Fibroblast of skin of right biceps (primary cell): ENCODE measurements at places on chromosomes 3 and 15.
A peak's percentile ranks its signal among the peaks of the same experiment; 100 is the strongest.

GRCh38 chr3:30439451-30440053 is 166.8 kb upstream of the TGFBR2 start:
- DNase-seq, result no peak

DNA sequence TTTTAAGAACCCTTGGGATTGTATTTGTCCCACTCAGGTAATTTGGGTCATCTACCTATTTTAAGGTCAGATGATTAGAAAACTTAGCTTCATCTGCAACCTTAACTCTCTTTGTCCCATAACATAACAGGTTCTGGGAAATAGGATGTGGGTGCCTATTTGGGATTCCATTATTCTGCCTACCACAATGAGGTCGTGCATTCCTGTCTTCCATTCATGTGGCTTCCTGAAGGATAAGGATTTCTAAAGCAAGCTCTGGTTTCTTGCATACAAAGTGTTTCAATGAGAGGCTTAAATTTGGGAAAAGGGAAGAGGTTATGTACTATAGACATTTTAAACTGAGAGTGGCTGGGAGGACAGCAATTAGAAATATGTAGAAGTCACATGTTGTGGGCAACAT is 190.3 kb downstream of the MCTP2 start:
- peak; percentile 20 for DNase-seq

- peak; percentile 36 for DNase-seq
Measured at GRCh38 chr3:15439476-15439875, 12.1 kb downstream of the EAF1 start.

DNA sequence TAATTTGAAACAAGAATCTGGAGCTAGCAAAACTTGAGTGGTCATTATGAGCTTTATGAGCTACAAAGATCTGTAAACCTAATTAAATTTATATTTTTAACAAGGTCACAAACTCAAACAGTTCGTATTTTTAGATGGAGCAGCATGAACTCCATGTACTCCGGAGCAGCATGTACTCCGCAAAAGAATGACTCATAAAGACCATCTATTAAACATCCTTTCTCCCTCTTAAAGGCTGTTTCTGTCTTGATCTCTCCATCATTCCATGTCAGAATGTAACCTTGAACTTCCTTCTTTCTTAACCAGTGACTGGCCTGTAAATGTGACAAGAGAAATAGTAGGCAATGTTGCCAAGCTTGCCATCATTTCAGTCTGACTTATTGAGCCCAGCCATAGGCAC is 696.9 kb downstream of the ZNF385D start:
- DNase-seq, result no peak

- DNase-seq, result no peak
Measured at GRCh38 chr3:168416446-168416845, 320.7 kb upstream of the GOLIM4 start.

GRCh38 chr3:190614226-190615059 is 100.6 kb downstream of the IL1RAP start:
- no peak for DNase-seq

DNA sequence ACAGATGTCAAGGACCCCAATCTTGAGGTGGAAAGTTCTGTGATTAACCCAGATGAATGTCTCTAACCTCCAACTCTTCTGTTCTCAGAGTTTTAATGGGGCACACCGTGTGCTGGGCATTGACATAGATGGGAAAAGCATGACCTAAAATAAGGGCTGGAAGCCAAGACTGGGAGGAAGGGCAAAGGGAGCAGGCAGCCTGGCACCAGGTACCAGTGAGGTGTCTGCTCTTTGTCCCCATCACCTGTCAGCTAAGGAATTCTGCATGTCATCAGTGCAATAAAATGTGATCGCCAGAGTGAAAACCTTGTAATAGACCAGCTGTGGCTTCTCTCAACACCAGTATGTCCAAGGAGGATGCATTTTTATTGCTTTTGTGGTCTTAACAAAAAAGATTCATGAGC is 143.5 kb upstream of the TPM1 start:
- no peak for DNase-seq

DNA sequence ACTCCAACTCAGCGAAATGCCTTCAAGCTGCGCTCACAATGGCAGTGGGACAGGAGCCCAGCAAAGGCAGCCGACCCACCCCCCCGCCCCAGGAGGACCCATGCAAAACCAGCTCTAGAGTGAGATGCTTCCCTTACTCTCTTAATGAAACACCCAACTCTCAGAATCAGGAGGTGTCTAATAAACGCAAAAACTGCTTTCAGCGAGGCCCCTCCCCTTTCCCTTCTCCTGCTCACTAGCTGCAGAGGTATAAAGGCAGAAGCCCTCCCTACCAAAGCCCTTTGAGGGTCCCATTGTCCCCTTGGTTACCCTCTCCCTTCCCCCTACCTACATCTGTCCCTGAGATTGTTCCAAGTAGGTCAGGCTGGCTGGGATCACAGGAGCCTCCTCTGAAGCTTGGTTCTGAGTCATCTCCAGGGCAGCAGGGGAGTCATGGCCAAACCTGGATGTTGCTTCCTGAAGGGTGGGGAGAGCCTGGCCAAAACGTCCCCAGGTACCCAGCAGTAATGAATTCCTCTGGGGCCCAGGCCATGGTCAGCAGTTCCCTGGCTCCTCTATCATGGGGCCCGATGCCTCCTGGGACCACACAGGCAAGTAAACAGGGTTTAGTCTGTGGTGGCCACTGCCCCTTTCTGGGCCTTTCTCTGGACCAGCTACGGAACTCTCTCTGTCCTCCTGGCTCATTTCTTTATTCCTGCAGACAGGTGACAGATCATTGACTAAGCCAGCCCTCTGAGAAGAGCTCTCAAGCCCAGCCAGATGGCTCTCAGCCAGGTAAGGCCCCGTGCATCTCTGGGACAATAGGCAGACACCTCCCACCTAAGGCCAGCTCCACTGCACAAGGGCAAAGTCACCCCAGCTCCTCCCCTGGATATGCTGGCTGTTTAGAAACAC is 8.6 kb downstream of the KLHL25 start:
- DNase-seq, result peak; percentile 63

DNA sequence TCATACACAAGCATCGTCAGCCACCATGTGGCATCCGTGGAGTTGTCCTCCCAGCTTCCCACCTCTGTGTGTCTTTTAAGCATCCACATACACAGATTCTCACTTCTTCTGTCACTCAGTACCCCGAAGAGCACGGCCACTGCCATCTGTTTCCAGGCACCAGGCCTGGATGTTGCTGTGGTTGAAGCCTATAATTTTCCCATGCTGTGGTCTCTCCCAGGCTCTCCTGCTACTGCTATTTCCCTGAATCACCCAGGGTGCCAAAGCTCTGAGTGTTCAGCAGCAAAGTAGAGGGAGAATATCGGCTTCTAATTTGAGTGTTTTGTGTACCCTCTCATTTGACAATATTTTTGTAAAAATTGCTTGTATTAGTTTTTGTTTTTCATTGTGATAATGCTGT is 265.7 kb downstream of the DIPK2A start:
- DNase-seq, result no peak

DNA sequence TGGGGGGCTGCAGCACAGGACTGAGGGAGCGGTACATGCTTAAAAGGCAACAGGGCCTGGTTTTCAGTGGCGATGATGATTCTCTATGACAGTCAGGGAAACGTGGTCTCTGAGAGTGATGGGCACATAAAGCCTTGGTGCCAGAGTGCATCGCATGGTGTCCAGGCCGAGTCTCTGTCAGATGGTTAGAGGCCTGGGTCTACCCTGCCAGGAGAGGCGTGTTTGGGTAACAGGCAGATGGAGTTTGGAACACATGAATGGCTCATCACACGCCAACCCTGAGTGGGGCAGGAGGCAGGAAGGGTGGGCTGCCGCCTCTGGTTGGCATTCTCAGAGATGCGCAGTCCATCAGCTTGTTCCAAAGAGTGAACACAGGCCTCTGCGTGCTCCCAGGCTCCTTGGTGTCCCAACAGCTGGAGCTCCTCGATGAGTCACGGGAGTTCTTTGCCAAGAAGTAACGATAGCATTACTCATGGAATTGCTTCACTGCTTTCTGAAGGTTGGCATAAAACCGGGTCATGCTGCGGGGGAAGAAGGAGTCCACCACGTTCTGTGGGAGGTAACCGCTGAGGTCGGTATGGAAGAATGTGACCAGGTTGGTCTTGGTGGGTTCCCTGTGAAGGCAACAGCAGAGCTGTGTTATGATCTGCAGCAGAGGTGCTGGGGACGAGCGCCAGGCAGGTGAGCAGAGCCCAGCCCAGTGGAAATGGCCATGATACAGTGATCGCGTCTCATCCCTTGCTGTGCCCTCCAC is 11.0 kb downstream of the STARD5 start:
- peak; percentile 97 for DNase-seq

- DNase-seq, result no peak
Measured at GRCh38 chr3:51384055-51384725, 901 bp upstream of the MANF start.

- peak; percentile 46 for DNase-seq
Measured at GRCh38 chr15:41691471-41691870, 31.3 kb downstream of the MGA start.

GRCh38 chr15:88792342-88793282 is 10.6 kb upstream of the ACAN start:
- no peak for DNase-seq

DNA sequence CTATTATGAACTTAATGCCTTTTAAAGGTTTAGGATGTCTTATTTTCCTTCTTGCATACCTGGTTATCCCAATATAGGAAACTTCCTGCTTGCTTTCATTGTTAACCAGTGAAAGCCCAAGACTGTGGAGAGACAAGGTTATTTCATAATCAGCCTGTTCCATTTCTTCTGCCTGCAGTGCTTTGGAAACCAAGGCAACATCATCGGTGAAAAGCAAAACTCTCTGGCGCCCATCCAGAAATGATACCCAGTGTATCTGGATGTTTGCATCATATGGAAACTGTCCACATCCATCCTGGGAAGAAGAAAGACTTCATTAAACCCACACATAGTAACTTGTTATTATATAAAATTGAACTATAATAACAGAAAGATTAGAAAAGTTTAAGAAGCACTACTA is 170.1 kb downstream of the VPS13C start:
- DNase-seq, result no peak

DNA sequence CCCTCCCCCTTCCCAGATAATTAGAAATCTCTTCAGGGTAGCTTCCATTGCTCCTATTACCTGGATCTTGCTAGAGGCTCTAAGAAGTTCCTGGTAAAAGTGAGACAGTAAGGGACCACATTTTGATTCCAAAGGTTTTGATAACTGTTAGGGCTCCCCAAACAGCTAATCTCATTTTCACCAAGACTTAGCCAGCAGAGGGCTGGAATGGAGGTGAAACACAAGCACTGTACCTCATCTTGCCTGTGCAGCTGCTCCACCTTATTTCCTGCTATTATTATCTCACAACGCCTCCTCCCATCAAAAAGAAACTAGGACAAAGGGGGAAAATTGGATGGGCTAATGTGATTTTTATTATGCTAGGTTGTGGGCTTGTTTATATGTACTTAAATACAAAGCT is 7.3 kb downstream of the SETD5 start:
- no peak for DNase-seq

- DNase-seq, result peak; percentile 74
Measured at GRCh38 chr15:74655424-74655823, 39.8 kb downstream of the CLK3 start.

DNA sequence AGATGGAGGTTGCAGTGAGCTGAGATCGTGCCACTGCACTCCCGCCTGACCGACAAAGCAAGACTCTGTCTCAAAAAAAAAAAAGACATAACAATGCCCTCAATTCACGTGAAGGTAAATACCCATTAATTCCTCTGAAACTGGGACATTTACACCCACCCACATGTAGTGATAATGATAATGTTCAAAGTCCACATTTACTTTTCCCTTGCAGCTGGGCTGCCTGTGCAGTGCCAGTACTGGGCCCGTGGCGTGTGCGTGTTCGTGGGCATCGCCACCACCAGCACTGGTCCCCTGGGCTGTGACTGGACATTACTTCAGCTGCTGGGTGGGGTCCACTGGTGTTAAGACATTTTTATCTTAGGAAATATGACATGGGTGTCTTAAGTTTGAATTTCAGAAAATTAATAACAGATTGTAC is 123.6 kb downstream of the SLC25A26 start:
- no peak for DNase-seq

- no peak for DNase-seq
Measured at GRCh38 chr3:135349254-135349948, 554.3 kb downstream of the EPHB1 start.

DNA sequence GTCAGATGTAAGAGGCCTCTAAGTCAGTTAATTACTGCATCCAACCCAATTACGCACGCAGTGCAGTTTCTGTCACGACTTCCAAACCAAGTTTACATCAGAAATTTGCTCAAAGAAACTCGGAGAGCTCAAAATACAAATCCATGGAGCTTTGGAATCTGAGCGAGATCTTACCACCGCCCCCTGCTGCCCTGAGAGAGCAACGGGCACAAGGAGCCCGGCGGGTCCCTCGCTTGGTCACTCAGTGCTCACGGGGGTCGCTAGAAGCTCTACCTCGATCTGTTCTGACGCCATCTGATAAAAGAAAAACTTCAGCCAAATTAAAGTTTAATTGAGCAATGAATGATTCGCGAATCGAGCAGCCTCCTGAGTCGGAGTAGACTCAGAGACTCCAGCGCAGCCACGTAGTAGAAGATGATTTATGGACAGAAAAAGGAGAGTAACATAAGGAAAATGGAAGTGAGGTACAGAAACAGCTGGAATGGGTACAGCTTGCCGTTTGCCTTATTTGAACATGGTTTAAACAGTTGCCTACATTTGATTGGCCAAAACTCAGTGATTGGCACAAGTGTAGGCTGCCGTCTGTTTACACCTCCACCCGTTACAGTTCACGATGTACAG is 232.7 kb upstream of the ATP10A start:
- DNase-seq, result peak; percentile 27

- DNase-seq, result no peak
Measured at GRCh38 chr3:8446845-8447244, 54.8 kb upstream of the LMCD1 start.

DNA sequence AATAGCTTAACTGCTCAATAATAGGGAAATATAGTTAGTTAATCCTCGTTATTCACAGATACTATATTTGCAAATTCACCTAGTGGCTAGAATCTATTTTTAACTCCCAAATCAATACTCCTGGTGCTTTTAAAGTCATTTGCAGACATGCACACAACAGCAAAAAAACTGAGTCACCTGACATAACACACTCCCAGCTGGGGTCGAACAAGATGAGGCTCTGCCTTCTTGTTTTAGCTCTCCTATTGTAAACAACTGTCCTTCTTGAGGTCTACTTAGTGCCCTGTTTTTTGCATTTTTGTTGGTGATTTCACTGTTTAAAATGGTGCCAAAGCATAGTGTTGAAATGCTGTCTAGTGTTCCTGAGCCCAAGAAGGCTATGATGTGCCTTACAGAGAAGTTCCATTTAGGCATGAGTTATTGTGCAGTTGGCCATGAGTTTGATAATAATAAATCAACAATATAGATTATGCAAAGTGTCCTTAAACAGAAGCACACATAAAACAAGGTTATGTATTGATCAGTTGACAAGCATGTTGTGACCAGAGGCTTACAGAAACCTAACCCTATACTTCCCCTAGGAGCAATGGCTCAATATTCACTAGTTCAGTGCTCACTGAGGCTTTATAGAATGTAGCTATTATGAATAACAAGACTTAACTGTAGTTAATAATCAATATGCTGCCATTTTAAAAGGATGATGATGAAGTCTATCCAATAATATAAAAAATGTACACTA is 18.6 kb downstream of the MAP3K13 start:
- DNase-seq, result no peak

GRCh38 chr3:115423170-115423569 is 200.1 kb upstream of the GAP43 start:
- peak; percentile 12 for DNase-seq
